ENCODE measurements at places on chromosomes 5 and 9.

GRCh38 chr9:134742822-134743535 lies 101.4 kb downstream of the COL5A1 start:
- DNase-seq, result no peak

GRCh38 chr5:75362474-75362975 lies 25.5 kb downstream of the HMGCR start:
- DNase-seq, result no peak

DNA sequence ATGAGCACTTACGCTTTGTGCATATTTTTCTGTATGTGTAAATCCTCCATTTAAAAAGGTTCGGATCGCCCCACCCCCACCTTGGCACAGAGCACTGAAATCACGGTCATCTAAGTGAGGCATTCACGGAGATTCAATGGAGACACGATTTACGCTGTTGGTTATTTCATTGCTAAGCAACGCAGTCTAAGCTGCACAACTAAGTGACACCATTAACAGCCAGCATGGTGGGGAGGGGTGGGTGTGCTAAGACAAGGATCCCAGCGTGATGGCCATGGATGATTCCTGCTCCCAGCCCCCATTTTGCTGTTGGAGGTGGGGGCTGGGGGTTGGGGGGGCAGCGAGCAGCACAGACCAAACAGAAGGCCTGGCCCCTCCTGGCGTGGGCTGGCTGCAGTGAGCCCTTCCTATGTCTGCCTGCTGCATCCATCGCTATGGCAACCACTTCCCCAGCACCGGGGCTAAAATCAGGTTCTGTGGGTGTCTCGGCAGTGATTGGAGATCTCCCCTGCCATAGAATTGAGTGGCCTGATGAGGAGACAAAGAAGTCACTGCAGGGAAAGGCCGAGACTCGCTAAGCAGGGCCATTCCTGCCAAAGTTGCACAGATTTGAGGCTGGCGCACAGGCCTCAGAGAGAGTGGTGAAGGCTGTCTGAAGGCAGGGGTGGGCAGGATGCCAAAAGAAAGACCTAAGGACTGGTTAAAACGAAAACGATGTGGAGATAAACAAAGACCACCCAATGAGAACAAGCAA lies 14.3 kb upstream of the MARCHF6 start:
- no peak for DNase-seq

- no peak for DNase-seq
These were observed 158.1 kb downstream of the SLC24A2 start for GRCh38 chr9:19630760-19631159.

GRCh38 chr5:22542340-22542739 lies 310.8 kb downstream of the CDH12 start:
- DNase-seq, result no peak

Measured in hematopoietic multipotent progenitor cell treated with erythropoietin and hydrocortisone succinate and interleukin-3 and kit ligand, for 8 days (in vitro differentiated cells).